Heart left ventricle (tissue), 16 donors: ENCODE measurements at places on chromosomes 13 and 19. TPM values are rescaled to one million over a fixed set of nuclear protein-coding genes. Genes with fewer than 3 reads are reported as not detected.

Gene PROZ
- not detected for polyA plus RNA-seq

Gene GSX1
- not detected for polyA plus RNA-seq

Gene MEIOSIN
- polyA plus RNA-seq, result not detected

Gene CEBPA
- polyA plus RNA-seq, result 3.3 TPM

Gene PRTN3
- 0.11 TPM for polyA plus RNA-seq

Gene OR7E24
- polyA plus RNA-seq, result not detected

Gene CTXN1
- 0.87 TPM for polyA plus RNA-seq

Gene ZNF729
- not detected for polyA plus RNA-seq

Gene KIR3DL2
- polyA plus RNA-seq, result not detected

Gene CDC16
- polyA plus RNA-seq, result 39.5 TPM

Gene FUT1
- 3.0 TPM for polyA plus RNA-seq

Gene IFT88
- 3.4 TPM for polyA plus RNA-seq

Gene CCNE1
- polyA plus RNA-seq, result 4.5 TPM

Gene IFNL1
- not detected for polyA plus RNA-seq

Gene KLF2
- 24.2 TPM for polyA plus RNA-seq

Gene MKNK2
- polyA plus RNA-seq, result 110 TPM

Gene TNFSF9
- polyA plus RNA-seq, result 0.08 TPM

Gene DIS3
- 14.6 TPM for polyA plus RNA-seq

Gene ACP5
- polyA plus RNA-seq, result 1.9 TPM

Gene KRTDAP
- not detected for polyA plus RNA-seq

Gene CLEC17A
- polyA plus RNA-seq, result not detected

Gene ZNF415
- 15.2 TPM for polyA plus RNA-seq

Gene LATS2
- polyA plus RNA-seq, result 7.8 TPM

Gene CHST8
- polyA plus RNA-seq, result 0.10 TPM

Gene SIGLEC12
- not detected for polyA plus RNA-seq

Gene ZNF563
- 1.9 TPM for polyA plus RNA-seq

Gene CCDC8
- polyA plus RNA-seq, result 17.8 TPM

Gene ZNF726
- 0.24 TPM for polyA plus RNA-seq

Gene B3GNT8
- polyA plus RNA-seq, result 5.0 TPM

Gene PEAK3
- polyA plus RNA-seq, result 0.23 TPM

Gene RYR1
- polyA plus RNA-seq, result 0.61 TPM

Gene PALM
- polyA plus RNA-seq, result 23.8 TPM

Gene TRAPPC5
- 170 TPM for polyA plus RNA-seq

Gene GRIN2D
- polyA plus RNA-seq, result 0.25 TPM

Gene DMKN
- polyA plus RNA-seq, result 18.2 TPM

Gene FCGBP
- polyA plus RNA-seq, result 1.2 TPM

Gene LGALS14
- polyA plus RNA-seq, result not detected

Gene PSG11
- not detected for polyA plus RNA-seq

Gene KIR2DL4
- not detected for polyA plus RNA-seq

Gene GCDH
- polyA plus RNA-seq, result 28.7 TPM

Gene UBAC2
- 38.8 TPM for polyA plus RNA-seq

Gene GDF15
- 0.33 TPM for polyA plus RNA-seq

Gene ATF5
- 30.5 TPM for polyA plus RNA-seq

Gene STOML3
- not detected for polyA plus RNA-seq

Gene CYP2F1
- not detected for polyA plus RNA-seq

Gene MISP
- polyA plus RNA-seq, result not detected

Gene GPR42
- not detected for polyA plus RNA-seq

Gene PBX4
- polyA plus RNA-seq, result not detected
